IPS DF 19.7 (cell line): ENCODE measurements at places on chromosomes 12 and 14.

- DNase-seq: no peak
These were observed 56.7 kb downstream of the FAM222A start for GRCh38 chr12:109770104-109770860.

- DNase-seq: no peak
These were observed 644.0 kb downstream of the DIO2 start for GRCh38 chr14:79567306-79567705.

DNA sequence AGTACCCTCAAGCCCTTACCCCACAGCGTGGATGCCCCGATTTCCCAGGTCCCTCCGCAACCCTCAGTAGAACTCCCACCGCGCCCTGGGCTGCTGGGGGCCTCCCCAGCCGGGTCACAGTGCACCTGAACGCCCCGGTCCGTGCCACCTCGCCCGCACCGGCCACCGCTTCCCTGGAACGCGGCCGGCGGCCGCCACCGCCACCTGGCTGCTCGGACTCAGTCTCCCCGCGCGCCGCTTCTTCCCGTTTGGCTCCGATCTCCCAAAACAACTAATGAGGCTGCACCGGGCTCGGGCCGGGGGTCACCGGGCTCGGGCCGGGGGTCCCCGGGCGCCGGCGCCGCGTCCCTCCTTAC is 1.0 kb downstream of the ITPK1 start:
- no peak for DNase-seq

GRCh38 chr14:106803379-106803778 is 1277.0 kb downstream of the TMEM121 start:
- no peak for DNase-seq

GRCh38 chr12:55850401-55850800 is 7.7 kb upstream of the MMP19 start:
- no peak for DNase-seq

DNA sequence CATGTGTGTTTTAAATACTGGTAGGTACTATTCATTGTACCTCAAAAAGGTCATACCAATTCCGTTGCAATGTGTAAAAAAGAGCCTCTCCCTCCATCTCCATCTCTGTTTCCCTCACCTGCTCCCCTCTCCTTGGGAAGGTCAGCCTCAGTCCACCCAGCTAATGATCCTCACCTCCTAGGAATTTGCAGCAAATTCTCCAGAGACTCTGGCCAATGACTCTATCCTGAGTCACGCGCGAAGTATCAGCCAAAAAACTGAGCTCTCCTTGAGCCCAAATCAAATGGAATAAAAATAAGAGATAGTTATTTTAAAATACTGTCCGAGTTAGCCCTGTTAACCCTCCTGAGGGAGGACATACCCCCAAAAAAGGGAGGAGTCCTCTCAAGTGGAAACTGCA is 148.4 kb downstream of the DPF3 start:
- no peak for DNase-seq

DNA sequence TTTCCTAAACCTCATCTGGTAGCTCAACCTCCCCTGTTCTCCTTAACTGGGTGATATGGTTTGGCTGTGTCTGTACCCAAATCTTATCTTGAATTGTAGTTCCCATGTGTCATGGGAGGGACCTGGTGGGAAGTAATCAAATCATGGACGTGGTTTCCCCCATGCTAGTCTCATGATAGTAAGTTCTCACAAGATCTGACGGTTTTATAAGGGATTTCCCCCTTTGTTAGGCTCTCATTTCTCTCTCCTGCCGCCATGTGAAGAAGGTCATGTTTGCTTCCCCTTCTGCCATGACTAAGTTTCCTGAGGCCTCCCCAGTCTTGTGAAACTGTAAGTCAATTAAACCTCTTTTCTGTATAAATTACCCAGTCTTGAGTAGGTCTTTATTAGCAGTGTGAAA is 19.5 kb downstream of the COX16 start:
- DNase-seq: no peak

- no peak for DNase-seq
These were observed at the start of gene GPR65 for GRCh38 chr14:88005050-88005481. Gene GPR65 (plus strand): TSS chr14:88005135. CDS start chr14:88010848, 5,713 bp downstream.

DNA sequence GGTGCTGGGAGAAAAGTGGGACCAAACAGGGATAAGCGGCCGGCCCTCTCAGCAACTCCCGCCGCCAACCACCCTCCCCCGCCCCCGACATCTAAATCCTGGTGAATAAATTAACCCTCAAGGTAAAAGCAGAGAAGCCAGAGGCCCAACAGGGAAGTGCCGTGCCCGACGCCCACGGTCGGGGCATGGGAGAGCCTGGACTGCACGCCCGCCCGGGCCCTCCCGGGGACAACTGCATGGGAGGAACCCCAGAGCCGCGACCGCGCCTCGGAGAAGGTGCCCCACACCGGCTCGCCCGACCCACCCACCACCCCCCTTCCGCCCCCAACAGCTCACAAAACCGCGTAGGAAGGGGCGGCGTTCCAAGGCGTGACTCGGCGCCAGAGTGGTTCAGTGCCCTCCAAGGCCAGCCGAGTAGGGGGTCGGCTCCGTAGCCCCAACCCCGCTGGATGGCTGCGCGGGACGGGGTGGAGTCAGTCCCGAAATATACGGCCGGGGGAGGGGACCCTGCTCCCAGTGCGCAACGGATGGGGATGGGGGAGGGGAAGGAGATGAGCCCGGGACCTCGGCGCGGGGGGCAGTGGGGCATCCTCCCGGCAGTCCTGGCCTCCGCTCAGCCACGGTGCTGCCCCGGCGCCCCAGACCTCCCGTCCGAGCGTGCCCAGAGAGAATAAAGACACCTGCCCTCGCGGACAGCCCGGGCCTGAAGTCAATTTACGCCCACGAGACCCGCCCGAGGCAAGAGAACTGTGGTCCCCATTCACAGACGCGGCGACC is 732 bp downstream of the SLC25A29 start:
- DNase-seq: no peak

GRCh38 chr14:98288825-98289224 is 983.2 kb downstream of the BCL11B start:
- no peak for DNase-seq

DNA sequence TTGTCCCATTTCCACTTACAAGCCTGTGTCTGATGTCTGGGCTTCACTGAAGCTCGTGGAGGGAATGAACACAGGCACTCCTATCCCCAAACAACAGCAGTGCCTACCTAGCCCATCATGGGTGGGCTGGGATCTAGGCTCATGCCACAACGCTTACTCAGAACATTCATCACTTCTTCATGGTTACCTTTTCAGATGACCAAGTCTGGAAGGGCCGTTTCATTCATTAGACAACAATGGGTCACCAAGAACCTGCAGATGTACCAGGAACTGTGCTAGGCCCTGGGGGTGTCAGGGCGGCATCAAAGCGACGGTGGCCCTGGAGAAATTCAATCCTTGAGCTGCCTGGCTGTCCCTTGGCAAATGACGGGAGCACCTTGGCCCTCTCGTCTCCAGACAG is 64.9 kb upstream of the FZD10 start:
- no peak for DNase-seq

DNA sequence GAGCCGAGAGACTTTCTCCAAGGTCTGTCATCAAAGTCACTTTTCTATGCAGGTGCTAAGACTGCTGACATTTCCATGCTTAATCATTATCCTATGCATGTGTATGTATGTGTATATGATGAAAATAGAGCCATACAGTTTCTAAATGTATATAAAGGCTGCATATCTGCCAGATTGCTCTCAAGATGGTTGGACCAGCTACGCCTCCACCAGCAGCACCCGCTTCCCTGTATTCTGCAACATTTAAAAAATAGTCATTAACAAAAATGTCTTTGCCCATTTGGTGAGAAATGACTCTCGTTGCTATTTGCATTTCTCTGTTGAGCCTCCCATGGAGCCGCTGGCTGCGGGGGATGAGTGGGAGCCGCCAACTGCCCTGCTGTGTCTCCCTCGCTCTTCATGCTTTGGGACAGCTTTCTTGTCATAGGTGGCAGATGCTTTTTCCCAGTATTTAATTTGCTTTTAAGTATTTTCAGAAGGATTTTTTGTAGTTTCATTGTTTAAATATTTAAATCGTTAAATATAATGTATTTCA is 54.7 kb downstream of the DYNC1H1 start:
- DNase-seq: no peak

DNA sequence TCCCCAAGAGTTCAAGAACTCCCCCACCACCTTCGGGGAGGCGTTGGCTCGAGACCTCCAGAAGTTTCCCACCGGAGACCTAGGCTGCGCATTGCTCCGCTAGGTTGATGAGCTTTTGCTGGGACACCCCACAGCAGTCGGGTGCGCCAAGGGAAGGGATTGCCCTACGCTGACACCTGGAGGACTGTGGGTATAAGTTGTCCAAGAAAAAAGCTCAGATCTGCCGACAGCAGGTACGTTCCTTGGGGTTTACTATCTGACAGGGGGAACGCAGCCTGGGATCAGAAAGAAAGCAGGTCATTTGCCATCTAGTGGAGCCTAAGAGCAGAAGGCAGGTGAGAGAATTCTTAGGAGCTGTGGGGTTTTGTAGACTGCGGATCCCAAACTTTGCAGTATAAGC is 98.8 kb downstream of the FRMD6 start:
- peak; percentile 54 for DNase-seq

GRCh38 chr12:25058012-25058411 is 109.1 kb upstream of the BCAT1 start:
- no peak for DNase-seq

DNA sequence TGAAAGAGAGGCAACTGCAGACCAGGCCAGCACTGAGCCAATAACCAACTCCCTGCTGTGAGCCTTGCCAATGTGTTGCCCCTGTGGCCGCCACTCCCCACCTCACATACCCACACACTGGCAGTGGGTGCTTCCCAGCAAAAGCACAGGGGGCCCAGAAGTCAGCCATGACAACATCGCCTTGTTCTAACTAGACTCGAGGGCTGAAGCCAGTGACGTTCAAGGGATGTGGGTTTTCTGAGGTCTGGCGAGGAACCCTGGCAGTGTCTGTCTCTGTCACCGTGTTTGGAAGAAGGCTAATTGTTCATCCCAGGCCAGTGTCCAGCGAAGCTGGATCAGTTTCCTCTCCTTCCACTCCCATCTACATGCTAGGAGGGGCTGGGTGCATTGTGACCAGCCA is 311.8 kb upstream of the AMIGO2 start:
- no peak for DNase-seq

DNA sequence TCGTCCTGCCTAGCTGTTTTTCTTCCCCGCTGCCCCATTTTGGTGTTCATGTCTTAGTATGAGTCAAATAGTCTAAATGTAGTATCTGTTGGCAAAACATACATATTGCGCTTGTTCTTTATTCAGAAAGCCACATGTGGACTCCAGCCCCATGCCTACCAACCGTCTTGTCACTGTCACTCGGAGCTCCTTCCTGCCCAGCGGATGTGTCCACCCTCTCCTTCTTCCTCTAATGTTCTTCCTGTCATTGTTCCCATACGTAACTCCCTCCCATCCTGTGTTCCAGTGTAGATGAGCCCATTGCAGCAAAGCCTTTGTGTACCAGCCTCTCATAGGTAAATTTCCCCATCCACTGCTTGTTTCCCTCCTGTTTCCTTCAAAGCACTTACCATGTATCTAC is 120.5 kb downstream of the TMX1 start:
- no peak for DNase-seq

DNA sequence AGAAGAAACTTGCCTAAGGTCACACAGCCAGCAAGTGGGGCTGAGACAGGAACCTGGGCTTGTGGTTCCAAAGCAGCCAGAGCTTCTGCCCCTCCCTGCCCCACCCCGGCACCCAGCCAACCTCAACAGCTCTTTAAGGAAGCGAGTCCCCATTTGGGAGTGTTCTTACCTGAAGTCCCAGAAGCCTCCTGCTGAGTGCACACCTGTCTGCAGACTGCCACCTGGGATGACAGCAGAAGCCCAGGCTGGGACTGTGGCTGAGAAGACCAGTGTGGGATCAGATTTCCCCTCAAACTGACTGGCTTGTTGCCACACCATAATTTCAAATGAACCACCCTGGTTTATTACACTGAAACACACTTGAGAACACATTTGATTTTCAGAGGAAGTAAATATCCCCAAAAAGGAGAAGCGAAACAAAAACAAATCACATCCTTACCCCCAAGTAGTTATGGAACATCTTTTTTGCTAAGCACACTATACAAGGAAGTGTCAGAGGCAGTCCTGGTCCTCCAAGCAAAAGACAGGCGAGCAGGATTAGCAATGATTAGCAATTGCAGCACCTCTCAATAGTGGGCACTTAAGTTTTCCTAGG is 6.3 kb upstream of the RIN3 start:
- no peak for DNase-seq

DNA sequence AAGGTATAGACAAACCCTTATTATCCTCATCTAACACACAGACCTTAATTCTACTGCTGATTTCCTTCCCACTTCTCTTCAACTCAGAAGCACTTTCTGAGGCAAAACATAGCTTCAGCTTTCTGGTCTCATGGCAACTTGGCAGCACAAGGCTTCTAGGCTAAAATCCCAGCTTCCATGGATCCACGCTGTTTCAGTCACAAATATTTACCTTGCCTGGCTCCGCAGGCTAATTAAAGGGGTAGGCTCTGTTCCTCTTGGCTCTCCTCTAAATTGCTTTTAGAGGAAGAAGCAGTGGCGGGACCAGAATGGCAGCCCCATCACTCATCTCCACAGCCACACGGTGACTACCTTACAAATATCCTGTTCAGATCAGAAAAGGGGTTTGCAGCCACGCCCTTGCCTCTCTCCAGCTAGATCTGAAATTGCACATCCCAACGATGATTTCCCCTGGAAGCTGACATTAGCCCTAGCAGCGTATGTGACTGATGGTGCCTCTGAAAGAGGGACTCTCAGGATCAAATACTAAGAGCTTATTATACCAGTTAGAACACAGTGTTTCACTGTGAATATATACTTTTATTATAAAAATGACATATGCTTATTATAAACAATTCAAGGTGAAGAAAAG is 221.5 kb upstream of the NUDT4 start:
- no peak for DNase-seq

GRCh38 chr12:70448371-70448770 is 82.3 kb downstream of the KCNMB4 start:
- no peak for DNase-seq
